Neural crest cell (in vitro differentiated cells): ENCODE measurements at places on chromosomes 7 and 10. TPM values are rescaled to one million over a fixed set of nuclear protein-coding genes. Genes with fewer than 3 reads are reported as not detected.

GRCh38 chr7:56097700-56098099 lies 4.9 kb upstream of the PHKG1 start:
- H3K4me1 ChIP-seq, result no peaks in the 10 kb centered on the region
- no peak for DNase-seq
- H3K27me3 ChIP-seq, result no peaks in the 10 kb centered on the region
- H3K4me3 ChIP-seq, result no peak overlapping the region
- H3K36me3 ChIP-seq, result peaks cover 5% of the 10 kb centered on the region

Gene TUBB8
- 0.45 and 0.68 TPM in 2 replicates for total RNA-seq

DNA sequence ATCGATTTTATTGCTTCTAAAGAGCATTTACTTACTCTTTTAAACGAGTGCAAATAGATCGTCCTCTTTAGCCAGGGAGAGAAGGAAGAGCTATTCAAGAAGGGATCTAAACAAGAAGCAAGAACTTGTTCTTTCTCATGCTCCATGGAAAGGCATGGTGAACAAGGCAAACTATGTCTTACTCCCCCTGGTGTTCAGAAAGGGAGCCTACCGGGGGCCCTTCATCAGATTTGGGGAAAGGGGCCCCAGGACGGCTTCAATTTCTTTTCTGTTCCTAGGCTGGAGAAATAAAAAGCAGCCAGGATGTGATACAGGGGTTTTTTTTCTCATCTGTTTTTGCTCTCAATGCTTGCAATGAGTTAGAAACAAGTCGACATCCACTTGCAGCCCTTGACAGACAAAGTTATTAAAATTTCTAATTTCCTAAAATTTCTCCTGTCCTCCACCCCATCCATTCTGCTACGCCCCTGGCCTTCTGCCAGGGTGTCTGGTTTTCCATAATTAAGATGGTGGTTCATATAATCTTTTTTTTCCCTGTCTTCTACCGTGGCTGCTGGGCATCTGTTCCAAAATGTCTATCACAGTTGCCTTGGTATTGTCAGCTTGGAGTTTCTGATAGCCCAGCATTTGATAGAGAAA lies 214.4 kb downstream of the CREB5 start:
- no peaks in the 10 kb centered on the region for H3K36me3 ChIP-seq
- H3K27me3 ChIP-seq, result no peaks in the 10 kb centered on the region
- no peak overlapping the region for H3K4me3 ChIP-seq
- DNase-seq, result peak; percentile 29
- no peaks in the 10 kb centered on the region for H3K4me1 ChIP-seq

DNA sequence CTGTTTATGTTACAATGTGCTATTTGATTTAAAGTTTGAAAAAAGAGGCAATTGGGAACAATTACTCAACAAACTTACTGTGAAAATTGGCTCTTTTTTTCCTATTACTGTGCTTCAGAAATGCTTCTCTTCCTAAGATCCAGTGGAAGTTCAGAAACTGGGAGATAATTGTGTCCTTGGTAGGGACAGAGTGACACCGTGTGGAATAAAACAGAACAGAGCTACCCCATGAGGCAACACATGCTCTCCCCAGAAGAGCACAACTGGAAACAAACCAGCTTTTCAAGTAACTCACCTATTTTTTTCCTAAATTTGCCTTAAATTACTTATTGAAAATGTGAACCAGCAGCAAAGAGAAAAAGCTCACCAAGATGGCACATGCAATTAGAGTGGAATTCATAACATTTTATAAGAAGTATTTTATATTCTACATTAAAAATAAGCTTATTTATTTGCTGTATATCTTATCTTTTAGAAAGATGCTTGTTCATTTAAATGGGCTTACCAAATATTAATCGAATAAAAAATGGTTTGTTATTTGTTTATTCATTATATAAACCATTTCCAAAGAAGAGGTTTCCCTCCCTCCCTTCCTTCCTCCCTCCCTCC lies 346.1 kb upstream of the ANKRD30A start:
- H3K4me3 ChIP-seq, result no peak overlapping the region
- H3K4me1 ChIP-seq, result peaks cover 9% of the 10 kb centered on the region
- no peak overlapping the region for H3K27ac ChIP-seq
- DNase-seq, result peak; percentile 29
- peaks cover 35% of the 10 kb centered on the region for H3K27me3 ChIP-seq
